ENCODE measurements at places on chromosomes 6 and 20.

DNA sequence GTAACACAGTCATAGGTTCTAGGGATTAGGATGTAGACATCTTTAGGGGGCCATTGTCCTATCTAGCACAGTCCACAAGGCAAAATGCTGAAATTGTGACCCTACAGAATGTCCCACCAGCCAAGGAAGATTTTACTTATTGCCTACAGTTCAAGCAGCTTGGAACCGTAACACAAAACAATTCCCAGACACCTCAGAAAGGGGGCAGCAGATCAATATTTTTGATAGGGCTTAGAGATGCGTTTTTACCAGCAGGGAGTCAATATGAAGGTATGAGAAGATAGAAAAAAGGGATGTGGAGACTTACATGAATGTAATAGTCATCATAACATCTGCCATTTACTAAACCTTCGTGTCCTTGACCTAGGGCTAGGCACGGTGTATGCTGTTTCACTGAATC lies 81.0 kb downstream of the TMEM170B start:
- DNase-seq: peak; percentile 18

GRCh38 chr6:47323321-47323720 lies 13.6 kb upstream of the TNFRSF21 start:
- no peak for DNase-seq

DNA sequence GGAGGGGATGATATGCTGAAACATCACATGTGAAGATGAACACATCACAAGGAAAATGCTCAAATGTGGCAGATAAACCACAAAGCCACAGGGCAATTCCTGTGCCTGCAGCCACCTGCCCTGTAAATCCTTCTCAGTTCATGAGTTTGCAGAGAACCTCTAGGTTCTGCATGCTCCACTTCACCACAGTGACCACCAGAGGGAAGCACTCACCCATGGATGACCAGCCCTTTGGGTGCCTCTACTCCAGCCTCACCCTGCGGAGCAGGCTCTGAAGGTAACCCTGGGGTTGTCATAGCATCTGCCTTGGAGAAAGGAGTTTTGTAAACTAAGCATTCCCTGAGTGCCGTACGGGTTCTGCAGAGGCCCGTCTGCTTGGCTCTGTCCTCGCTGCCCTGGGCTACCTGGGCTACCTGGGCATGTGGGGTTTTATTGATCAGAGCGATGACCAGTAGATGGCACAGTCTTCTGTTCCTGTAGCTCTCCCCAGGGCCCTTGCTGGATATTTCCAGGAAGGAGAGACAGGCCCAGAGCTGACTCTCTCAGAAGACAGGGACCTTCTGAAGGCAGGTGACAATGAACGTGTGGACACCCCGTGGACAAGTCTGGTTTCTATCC lies 31.7 kb upstream of the CST1 start:
- peak; percentile 50 for DNase-seq

- DNase-seq: no peak
Measured at GRCh38 chr6:166559211-166559610, 27.3 kb downstream of the RAMACL start.

DNA sequence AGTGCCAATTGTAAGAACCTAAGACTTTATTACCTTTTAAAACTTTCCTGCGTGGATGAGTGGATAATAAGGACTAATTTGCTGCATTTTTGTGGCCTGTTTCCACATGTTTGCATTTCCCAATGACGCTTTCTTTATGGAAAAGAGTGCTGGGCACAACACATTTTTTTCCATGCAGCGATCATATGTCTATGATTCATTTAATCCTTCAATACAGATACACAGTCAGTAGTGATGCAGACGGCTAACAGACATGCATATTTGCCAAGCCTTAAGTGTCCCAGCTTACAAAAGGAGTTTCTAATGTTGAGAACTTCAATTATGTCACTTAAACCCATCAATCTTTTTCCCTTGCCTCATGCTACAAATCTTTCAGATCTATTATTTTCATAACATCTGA lies 239.8 kb upstream of the PREP start:
- DNase-seq: no peak

DNA sequence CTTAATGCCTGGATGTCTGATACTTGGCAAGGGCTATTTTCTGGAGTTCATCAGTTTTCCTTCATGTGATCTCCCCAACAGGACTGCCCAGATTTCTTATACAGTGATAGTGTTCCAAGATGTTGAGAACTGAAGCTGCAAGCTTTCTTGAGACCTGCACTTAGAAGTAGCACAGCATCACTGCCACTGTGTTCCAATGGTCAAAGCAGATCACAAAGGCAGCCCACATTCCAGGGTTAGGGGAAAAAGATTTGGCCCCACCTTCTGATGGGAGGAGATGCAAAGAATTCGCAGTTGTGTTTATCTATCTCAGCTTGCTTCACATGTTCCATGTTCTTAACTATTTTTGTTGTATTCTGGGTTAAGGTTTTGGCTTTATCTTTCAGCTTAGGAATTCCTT lies 78.2 kb downstream of the GPX5 start:
- no peak for DNase-seq

- DNase-seq: no peak
Measured at GRCh38 chr6:71371559-71371958, 82.9 kb downstream of the OGFRL1 start.

GRCh38 chr6:53906103-53906502 lies 111.3 kb downstream of the LRRC1 start:
- no peak for DNase-seq

DNA sequence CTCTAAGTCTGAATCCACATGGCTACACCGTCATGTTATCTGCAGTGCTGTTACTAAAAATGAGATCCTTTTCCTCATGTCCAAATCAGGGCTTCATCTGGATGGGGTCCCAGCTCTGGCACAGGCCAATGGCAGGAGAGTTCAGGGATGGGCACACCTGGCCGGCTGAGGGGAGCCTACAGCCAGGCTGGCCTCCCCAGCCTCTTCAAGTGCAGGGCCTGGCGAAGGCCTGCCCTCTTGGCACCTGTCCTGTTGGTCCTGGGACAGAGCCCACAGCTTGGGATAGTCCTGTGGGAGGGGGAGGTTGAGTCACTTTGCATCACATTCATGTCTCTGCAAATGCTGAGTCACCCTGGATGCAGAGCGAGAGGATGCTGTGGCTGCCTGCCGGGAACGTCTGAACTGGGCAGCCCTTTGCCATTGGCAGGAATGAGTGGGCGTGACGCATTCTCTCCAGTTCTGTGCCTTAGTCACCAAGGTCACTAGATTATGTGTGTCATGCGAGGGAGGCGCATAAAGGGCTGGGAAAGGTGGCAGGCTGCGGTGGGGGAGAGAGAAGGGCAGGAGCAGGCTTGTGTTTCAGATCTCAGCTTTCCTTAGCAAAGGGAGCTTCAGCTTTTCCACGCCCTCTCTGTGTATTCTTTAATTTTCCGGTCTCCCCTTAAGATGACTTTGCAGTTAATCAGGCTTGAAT lies 223.2 kb upstream of the ECI2 start:
- DNase-seq: peak; percentile 35

- DNase-seq: peak; percentile 31
Measured at GRCh38 chr6:122730775-122731386, 48.6 kb upstream of the FABP7 start.

- no peak for DNase-seq
Measured at GRCh38 chr6:152503546-152503945, 133.6 kb downstream of the SYNE1 start.

DNA sequence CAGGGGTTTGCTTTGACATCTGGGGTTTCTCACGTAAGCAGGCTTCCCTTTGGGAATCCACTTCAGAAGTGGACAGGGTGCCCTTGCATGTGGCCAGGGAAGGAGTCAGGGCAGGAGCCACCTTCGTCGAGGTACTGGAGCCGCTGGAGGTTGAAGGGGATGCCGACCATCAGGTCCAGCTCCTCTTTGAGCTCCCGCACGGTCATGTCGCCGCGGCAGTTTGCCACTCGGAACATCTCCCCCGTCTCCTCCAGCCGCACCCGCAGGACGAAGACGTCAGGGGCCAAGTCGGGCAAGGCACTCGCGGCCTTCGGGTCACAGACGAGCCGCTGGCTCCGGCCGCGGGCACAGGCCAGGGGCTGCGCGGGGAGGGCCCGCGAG lies 360 bp downstream of the ANKRD60 start:
- no peak for DNase-seq

DNA sequence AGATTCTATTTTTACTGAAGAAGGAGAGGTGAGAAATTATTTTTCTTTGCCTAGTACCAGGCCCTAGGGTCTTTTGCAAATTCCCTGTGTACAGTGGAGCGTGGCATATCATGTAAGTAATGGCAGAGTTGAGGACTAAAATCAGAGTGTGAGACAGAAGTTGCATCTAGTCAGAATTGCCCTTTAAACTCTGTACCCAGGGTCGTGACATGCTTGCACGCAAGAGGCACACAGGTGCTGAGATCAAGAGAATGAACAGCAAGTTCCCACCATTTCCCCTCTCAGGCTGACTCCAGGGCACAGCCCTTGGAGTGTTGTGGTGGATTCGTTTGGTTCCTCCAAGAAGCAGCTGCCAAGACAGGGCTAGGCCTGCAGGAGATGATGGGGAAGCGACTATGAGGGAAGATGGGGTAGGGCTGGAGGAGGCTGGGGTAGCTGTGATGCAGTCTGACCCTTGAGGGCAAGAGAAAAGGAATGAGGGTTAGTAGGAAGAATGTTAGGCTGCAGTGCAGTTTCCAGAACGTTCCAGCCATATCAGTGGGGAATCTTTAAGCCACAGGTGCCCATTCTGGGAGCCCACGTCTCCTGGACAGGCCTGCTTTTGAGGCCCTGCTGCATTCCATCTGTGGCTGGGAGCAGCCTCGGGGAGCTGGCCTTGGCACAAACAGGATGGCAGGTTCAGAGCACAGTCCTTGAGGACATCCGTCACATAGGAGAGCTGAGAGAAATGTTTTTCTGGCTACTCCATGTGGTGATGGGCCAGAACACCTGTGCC lies 6.9 kb downstream of the NELFCD start:
- no peak for DNase-seq

DNA sequence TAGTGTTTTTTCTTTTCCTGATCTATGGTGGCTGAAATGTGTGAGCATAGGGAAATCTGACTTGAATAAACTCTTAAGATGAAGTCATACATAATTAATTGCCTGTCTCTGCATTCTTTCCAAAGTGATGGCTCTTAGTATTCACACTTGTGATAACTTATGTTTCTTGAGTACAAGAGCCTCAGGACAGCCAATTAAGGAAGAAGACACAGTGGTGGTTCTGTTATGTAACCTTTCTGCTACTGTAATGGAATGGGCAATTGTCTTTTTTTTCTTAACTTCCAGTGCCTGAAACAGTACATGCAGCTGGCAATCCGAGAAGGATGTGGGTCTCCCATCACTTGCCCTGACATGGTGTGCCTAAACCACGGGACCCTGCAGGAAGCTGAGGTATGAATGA lies 40.1 kb downstream of the RNF144B start:
- no peak for DNase-seq

- no peak for DNase-seq
Measured at GRCh38 chr20:49529470-49529869, 38.5 kb downstream of the PTGIS start.

GRCh38 chr6:44477293-44477894 lies 89.9 kb downstream of the CDC5L start:
- no peak for DNase-seq

DNA sequence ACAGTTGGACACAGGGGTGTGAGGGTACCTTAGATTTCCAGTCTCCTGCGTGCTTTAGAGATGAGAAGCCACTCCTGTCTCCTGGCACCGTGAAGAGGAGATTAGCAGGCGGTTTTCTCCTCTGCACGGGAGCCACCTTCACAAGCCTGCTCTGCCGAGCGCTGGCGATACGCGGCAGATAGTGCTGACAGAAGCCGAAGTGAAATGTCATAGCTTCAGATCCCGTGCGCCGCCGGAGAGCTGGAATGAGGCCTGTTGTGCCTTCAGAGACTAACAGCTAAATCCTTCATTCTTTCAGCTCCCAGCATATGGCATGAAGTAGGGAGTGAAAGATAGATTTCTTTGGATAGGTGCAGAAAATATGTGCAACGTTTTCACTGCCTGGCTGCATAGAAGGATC lies 371.0 kb downstream of the TAF4 start:
- DNase-seq: no peak

DNA sequence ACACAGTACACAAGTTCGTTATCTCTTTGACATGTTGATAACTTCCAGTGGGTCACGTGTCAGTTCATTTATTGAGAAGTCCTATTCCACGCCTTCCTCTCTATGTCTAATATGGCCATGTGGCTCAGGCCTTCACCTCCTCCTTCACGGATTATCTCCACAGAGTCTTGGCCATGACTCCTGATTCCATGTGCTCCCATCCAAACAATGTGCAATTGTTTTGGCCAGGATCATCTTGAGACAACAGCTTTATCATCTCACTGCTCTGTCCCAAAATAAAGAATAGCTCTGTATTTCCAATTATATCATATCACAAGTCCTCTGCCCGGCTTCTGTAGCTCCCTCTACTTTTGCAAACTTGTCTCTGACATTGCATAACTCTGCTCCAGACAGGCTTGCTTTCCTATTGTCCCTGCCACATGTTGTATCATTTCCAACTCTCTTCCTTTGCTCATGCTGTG lies 11.1 kb upstream of the TXNDC5 start:
- DNase-seq: no peak

DNA sequence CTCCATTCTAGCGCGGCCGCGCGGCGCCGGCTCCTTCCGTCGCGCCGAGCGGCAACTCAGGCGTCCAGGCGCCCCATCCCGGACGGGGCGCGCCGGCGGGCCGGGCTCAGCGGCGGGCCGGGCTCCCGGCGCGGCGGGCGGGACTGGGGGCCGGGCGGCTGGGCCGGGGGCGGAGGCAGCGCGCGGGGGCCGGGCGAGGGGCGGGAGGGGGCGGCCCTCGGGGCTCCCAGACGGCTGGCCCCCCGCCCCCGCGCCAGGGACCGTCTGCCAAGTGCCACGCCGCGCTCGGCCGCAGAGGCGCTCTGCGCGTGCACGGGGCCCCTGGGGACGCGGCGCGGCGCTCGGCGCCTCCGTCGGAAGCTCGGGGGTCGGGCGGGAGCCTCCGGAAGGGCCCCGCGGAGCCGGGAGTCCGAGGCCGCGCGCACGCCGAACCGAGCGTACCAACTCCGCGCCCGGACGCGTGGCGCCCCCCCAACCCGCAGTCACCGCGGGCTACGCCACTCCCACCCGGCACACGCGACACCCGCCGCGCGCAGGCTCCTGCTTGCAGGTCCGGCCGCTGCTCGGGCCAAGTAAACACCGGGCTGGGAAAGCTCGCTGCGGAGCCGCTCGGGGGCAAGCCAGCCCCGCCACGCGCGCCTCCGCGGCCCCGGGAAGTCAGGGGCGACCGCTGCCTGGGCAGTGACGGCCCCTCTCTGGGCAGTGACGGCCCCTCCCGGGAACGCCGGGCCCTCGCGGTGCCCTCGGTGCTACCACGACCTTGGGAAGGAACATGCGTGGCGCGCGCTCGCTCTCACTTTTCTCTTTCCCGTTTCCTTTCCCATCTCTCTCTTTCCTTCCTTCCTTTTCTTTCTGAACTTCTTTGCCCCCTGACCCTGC lies at the start of gene PREX1:
Gene PREX1, minus strand, starts transcription at position 145 of the 879 bp plus-strand sequence. Its CDS starts 139 bp downstream, at position 6.
- DNase-seq: peak; percentile 64

DNA sequence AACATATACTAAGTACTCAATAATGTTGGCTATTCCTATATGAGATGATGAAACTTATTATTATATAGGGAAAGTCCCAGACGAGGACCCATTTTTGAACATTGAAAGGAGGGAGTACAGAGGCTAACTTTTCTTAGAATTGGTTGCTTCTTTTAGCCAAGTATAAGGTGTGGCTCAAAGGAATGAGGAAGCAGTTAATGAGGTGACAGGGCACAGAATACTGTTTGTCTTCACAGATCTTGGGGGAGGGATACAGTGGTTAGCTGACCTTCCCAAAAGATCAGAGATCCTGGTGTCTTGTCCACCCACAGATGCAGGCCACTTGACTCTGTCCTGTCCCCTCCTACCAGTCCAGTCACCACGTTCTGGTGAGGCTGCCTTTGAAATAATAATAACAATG lies 67.8 kb upstream of the EPB41L1 start:
- no peak for DNase-seq
